Putamen (tissue), 1 donor: ENCODE measurements at places on chromosomes 4 and X.

DNA sequence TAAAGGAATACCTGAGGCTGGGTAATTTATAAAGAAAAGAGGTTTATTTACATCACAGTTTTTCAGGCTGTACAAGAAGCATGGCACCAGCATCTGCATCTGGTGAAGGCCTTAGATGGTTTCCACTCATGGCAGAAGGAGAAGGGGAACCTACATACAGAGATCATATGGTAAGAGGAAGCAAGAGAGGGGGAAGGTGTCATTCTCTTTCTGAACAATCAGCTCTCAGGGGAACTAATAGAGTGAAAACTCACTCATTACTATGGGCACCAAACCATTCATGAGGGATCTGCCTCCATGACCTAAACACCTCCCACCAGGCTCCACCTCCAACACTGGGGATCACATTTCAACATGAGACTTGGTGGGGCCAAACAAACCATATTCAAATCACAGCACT lies 61.7 kb upstream of the PPP1R2C start:
- DNase-seq = no peak

- DNase-seq = no peak
Observed at GRCh38 chr4:8009097-8009496, 69.4 kb upstream of the AFAP1 start.

- no peak for DNase-seq
Observed at GRCh38 chr4:7420661-7421040, 14.1 kb downstream of the PSAPL1 start.

GRCh38 chr4:117874216-117874615 lies 160.1 kb upstream of the NDST3 start:
- no peak for DNase-seq
